ENCODE measurements at places on chromosomes 1 and 21.

GRCh38 chr1:24276791-24277190 lies 42.4 kb upstream of the GRHL3 start:
- no peak for DNase-seq

DNA sequence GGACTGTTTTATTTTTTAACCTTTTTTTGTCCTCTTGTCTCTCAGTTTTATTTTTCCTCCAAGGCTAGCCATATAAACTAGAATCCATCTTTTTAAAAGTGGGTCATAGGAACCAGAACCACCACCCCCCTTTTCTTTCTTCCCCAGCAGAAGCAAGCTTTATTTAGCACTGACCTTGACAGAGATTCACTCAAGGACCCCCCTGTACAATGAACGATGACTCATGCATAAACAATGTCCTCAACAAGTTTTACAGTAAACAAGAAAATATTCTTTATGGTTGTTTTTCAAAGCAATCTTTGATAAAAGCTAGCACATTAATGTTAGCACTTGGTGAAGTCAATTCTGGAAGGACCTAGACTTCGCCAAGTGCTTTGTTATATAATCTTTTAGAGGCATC lies 14.1 kb downstream of the PKN2 start:
- DNase-seq: no peak

- no peak for DNase-seq
These were observed 9.8 kb downstream of the ERI3 start for GRCh38 chr1:44345187-44345775.

GRCh38 chr1:962381-963300 lies 2.3 kb downstream of the KLHL17 start:
- DNase-seq: no peak

DNA sequence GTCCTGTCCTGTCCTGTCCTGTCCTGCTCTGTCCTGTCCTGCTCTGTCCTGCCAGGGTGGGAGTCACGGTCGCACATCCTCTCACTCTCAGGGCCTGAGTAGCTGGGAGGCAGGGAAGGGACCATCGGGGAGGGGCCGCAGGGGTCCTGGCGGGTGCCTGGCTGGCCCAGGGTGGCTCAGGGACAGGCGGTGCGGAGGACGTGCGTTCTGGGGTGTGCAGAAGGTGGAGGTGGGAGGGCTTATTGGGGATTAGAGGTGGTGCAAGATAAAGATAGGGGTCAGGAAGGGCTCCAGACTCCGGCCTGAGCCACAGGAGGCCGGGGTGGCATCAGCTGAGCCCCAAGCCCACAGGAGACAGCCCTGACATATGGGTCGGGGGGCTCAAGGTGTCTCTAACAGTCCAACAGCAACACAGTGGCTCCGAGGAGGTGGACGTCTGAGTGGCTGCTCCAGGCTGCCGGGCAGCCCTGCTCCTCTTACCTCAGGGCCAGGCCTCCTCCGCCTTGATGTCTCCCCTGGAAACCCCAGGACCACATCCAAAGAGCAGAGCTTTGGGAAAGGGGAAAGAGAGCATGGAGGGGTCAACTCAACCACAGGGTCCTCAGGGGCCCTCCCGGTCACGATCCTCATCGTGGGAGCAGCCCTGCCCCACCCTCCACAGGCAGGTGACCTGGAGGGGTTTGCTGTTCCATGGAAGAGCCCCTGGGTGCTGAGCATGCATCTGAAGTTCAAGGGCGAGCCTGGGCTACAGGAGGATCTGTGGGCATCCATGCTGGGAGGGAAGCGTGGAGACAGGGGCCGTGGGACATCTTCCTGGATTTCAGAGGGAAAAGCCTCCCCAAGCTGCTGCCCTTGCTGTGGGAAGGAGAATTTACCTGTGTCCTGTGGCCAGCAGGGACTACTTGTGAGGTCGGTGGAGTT lies 39.6 kb upstream of the ADARB1 start:
- no peak for DNase-seq

DNA sequence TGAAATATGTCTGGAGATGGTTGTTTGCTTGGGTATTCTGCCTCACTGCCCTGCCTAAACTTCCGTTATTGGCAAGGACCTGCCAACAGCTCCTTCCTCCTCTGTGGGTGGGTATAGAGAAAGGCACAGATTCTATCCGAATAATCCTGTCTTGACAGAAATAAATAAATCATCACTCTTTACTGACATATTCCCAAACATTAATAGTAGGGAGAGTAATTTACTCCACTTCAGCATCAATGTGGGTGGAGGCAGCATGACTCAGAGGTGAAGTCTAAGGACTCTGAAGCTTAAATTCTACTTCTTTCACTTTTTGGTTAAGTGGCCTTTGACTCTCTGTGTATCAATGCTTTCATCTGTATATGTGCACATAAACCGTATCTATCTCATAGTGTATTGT lies 2.9 kb downstream of the CD84 start:
- no peak for DNase-seq

DNA sequence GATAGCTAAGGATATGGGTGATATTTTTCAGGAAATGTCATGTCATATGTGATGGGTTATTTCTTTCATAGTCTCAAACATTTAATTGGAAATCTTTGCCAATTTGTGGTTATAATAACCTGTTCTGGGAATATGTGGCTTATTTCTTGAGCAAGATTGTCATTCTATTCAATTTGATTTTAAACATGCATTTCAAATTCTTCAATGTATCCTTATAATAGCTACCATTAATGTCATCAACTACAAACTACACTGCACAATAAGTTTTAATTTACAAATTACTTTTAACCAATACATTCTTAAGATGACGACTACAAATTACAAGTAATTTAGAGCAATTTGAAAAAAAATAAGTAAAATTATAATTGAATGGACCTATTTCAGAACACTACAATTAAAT lies 164.9 kb downstream of the BRINP3 start:
- DNase-seq: no peak

GRCh38 chr1:93678491-93678890 lies 3.1 kb downstream of the BCAR3 start:
- no peak for DNase-seq

DNA sequence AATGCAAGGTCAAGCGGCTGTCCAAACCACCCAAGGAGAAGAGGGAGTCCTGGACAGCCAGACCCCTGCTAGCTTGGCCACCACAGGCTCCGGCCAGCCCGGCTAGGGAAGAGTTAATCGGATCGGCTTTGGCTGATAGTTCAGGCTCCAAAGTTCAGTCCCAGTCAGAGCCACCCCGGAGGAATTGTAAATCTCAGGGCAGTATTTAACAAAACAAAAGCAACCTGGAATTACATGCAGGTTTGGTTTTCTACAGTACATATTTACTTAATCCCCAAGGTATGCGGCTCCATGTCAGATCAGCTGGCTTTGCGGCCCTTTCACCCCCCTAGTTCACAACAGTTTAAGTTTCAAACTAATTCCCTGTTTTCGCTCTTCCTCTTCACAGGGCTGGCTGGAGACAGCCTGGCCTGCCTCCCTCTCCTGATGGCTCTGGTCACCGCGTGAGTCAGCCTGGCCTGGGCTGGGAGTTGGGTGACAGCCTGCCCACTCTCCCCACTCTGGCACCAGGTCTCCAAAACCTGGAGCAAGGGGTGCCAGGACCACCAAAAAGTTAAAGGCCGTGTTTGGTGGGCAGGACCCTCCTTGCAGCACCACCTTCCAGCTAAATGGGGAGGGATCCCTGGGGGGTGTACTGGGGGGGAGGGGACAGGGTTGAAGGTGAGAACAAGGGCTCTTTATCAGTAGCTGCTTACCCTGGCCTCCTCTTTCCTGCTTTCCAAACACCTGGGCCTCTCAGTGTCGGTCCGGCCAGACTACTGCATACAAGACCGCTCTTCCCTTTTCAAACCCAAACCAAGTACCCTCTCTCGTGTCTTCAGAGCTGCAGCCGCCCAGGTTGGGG lies 1.9 kb downstream of the DHRS3 start:
- no peak for DNase-seq

- no peak for DNase-seq
These were observed 130.3 kb upstream of the TMEM51 start for GRCh38 chr1:15023205-15023604.

- DNase-seq: no peak
These were observed 601.7 kb downstream of the NPHP4 start for GRCh38 chr1:5390504-5390903.

DNA sequence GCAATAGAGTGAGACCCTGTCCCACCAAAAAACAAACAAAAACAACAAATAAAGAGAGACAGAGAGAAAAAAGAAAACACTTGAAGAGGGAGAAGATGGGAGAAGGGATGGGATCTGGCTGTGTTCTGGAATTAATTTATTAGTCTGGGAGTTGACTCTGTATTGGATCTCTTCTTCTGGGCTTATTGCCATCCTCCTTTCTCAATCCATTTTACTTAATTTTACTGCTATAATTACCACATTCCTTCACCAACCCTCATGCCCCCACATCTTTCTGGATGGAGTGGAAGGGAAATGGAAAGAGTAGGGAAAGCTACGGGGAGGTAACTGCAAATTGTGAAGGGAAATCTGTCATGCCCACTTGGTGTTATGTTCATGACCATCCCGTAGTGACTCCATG lies 42.9 kb downstream of the FMN2 start:
- no peak for DNase-seq

DNA sequence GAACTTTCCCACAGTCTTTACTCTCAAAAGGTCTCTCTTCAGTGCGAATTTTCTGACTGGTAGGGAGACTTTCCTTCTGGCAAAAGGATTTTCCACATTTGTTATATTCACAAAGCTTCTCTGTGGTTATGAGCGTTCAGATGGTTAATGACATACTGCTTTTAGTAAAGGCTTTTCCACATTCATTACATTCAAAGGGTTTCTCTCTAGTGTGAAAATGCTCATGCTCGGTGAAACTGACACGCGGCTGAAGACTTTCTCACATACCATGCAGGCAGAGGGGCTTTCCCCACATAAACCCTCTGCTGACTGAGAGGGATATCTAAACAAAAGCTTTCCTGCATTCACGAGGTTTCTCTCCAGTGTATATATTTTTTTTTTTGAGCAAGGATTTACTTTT lies 9.9 kb upstream of the KLF18 start:
- no peak for DNase-seq

DNA sequence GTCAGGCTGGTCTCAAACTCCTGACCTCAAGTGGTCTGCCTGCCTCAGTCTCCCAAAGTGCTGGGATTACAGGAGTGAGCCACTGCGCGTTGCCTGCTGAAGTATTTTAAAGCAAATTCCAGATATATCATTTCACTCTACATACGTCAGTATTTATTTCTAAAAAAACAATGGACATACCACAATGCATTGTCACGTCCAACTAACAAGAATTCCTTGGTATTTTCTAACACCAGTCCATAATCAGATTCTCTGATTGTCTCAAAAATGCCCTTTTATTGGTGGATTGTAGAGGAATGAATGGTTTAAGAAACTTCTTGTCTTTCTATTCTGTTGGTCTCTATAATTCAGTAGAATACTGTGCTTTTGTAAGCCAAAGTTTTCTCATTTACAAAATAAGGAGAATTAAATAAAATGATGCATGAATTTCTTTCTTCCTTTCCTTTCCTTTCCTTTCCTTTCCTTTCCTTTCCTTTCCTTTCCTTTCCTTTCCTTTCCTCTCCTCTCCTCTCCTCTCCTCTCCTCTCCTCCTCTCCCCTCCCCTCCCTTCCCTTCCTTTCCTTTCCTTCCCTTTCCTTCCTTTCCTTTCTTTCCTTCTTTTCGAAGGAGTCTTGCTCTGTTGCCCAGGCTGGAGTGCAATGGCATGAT lies 55.8 kb downstream of the VPS13D start:
- DNase-seq: no peak

DNA sequence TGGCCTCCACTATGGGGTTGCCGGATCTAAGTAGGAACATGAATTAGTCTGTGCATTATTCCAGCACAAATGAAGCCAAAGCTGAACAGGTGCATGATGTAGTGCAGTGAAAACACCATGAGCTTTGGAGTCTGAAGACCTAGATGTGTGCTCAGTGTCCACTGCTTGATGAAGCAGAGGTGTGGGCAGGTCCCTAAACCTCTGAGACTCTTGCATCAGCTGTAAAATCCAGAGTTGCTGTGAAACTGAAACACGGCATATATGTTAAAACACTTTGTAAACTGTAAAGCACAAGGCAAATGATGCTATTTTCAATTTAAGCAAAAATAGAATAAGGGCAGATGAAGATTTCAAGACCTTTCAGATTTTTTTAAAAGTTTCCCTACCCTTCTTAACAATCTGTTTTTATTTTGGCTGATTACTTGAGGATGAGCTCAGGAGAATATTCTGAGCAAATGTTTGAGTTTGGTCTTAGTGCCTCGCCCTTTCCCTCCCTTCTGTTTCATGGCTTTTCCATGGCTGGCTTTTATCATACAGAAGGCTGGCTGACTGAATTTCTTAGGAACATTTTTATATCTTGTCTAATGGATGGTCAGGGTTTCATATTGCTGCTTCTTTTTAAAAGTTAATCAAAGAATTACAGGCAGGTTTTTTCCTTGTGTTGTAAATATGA lies 221.8 kb downstream of the NTNG1 start:
- DNase-seq: no peak

DNA sequence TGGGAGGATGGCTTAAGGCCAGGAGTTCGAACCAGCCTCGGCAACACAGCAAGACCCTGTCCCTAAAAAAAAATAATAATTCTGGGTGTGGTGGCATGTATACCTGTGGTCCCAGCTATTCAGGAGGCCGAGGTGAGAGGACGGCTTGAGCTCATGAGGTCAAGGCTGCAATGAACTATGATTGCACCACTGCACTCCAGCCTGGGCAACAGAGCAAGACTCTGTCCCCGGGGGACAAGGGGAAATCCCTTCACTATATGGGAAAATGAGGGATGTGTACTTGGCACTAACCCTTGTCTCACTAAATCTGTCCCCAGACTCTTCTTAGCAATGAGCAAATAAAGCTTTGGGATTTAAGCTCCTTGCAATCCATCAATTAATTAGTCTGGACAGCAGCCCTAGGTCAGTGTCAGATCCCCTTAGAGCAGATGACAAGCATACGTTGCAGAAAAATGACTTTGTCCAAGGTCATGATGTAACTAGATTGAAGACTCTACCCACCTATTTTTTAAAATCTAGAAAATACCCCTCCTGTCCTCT lies 9.4 kb downstream of the KDM5B start:
- no peak for DNase-seq

DNA sequence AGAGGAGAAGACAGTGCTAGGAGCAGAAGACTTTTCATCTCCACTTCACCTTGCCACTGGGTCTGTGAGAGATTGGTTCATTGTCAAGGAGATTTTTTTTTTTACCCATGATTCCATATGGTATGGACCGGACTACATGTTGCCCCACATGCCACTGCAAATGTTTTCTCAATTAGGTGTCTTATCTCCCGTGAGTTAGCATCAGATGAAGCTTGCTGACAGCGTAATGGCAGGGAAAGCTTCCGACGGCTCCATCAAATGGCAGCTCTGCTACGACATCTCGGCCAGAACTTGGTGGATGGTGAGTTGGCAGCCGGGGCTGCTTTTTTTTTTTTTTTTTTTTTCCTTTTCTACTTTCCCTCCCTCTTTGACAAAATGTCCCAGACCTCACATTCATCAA lies 217.2 kb upstream of the NFIA start:
- DNase-seq: no peak

GRCh38 chr1:1397839-1398523 lies 1.2 kb downstream of the CCNL2 start:
- DNase-seq: no peak

DNA sequence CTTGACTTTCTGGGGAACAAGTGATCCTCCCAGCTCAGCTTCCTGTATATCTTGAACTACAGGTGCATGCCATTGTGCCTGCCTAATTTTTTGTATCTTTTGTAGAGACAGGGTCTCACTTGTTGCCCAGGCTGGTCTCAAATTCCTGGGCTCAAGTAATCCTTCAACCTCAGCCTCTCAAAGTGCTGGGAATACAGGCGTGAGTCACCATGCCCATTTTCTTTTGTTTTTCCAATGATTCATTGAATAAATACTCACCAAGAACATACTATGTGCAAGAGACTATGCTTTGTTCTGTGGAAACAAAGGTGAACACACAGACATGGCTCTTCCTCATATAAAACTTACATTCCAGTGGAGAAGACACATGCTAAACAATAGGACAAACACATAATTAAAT lies 407.8 kb upstream of the DAB1 start:
- no peak for DNase-seq

Data from NCI-H2081 (cell line).